ENCODE measurements at places on chromosomes 12 and 14.
A peak's percentile ranks its signal among the peaks of the same experiment; 100 is the strongest.

- no peak for DNase-seq
These were observed 10.8 kb upstream of the TCTN2 start for GRCh38 chr12:123659996-123660727.

DNA sequence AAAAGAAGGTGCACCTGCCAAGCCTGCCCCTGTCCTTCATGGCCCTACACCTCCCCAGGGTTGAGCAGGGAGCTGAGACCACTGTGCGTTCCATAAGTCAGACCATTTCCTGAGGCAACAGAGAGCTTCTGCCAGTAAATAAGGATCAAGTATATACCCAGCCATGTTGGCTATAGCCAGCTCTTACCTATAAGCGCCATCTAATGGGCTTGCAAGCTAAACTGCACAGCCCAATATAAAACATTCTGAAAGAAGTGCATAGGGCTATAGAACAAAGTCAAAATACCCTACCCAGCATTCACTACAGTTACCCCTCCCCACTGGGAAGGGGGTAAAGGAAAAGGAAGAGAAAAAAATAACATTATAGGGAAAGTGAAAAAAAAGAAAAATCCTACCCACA lies 59.3 kb upstream of the SCAF11 start:
- DNase-seq = no peak

DNA sequence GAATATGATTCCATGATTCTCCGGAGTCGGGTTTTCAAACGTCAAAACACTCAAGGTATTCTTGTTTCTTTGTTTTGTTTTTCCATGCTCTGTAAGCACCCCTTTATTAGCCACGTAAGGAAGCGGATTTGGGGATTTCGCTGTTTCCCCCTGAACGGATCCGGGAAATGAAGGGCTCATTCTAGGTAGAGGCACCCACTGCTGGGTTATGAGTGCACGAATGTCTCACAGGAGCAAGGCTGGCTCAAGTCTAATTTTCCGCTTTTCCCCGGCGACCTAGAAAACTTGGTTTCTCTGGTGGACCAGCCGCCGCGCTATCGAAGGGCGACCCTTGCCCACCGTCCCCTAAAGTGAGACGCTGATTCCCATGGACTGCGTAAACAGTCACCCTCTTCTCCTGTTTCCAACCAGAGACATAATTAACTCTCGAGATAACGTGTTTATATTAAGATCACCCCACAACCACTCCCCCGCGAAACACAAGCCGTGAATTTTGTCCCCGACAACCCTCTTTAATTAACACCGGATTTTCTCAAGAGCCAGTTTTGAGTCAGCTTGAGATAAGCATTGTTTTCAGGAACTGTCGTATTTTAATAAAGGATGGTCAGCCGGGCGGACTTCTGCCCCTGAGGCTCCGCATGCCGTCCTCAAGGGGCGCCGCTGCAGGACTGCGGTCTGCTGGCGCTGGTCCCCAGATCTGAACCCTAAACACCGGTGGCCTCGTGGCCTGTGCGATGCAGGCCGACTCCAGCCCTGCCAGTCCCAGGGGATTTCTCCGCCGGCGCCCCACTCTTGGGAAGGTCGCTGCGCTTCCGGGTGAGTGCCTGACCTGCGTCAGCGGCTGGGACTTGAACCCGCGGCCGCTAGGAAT lies 515 bp upstream of the ABCC9 start:
- DNase-seq = peak; percentile 28

- DNase-seq = no peak
These were observed 200.2 kb upstream of the NUDT4 start for GRCh38 chr12:93177208-93178153.

DNA sequence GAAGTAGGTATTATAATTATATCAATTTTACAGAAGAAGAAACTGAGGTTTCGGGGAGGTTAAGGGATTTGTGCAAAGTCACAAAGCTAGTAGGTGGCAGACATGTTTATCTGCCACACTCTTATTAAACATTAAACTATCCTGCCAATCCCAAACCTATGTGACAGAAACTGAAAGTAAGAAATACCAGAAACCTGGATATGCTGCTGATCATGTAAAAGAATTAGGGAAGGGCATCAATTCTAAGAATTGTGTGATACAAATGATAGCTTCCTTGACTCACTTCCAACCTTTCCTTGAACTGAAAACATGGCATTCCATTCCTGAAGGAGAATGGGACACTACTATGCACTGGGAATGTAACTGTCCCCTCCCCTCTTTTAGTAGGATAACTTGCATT lies 16.9 kb downstream of the TAOK3 start:
- no peak for DNase-seq

DNA sequence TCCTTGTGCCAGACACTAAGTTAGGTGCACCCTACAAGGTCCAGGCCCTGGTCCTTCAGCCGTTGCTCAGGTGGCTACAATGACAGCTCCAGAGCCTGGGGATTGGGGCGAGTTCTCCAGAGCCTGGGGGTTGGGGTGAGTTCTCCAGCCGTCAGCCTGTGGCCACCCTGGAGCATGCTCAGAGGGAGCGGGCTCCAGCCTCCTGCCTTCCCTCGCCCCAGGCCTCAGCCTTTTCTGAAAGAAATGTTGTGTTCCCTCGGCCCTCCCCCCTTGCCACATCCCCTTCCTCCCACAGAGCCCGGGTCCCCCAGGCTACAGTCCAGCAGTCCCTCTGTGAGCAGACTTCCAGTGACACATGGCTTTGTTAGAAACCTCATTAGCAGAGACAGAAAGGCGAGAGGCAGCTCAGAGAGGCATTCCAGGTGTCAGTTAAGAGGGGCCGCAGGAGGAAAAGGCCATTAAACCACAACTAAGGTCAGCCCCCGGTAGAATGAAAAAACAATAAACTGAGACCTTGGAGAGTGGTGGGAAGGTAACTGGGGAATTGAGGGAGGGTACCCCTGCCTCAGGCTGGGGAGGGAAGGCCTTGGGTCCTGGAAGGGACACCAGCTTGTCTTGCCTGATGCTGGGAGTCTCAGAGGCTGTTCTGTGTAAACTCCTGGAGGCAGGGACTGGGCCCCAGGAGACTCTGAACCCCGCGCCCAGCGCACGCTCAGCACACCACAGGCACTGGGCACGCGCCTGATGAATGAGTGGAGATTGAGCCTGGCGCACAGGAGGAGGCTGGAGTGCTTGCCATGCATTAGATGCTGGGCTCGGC lies 23.1 kb upstream of the COL2A1 start:
- DNase-seq = peak; percentile 68

DNA sequence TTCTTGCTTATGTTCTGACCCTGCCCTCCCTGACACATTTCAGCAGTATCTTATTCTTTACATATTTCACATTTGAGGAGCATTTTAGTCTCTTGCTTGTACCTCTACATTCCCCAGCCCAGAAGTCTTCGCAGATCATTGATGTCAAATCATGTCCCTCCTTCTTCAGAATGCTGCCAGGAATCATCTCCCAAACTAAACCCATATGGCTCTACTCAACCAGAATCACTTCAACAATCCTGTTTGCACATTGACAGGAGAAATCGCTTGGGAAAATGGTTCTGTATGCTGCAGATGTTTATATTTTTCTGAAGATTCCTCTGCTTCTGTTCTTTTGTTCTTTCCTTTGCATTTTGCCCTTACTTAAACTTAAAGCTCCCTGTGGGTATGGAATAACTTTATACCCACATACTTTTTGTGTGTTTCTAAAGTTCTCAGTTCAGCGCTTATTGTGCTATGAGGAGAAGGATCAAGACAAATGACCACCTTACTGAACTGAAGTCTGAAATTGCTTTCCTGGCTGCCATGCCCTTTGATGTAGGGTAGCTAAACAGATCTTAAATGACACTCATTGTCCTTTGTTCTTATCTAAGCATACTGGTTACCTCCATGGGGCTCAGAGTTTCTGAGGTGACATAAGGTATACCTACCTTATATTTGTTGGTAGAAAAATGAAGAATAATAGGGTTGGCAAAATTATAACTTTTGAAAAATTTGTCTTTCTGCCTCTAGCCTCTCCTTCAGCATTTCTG lies 134.6 kb downstream of the SLC25A21 start:
- no peak for DNase-seq

- DNase-seq = no peak
These were observed 175.2 kb downstream of the EPS8 start for GRCh38 chr12:15613981-15614380.
